Muscle of arm (tissue), 14 donors: ENCODE measurements at places on chromosomes 5 and 9. TPM values are rescaled to one million over a fixed set of nuclear protein-coding genes. Genes with fewer than 3 reads are reported as not detected.

DNA sequence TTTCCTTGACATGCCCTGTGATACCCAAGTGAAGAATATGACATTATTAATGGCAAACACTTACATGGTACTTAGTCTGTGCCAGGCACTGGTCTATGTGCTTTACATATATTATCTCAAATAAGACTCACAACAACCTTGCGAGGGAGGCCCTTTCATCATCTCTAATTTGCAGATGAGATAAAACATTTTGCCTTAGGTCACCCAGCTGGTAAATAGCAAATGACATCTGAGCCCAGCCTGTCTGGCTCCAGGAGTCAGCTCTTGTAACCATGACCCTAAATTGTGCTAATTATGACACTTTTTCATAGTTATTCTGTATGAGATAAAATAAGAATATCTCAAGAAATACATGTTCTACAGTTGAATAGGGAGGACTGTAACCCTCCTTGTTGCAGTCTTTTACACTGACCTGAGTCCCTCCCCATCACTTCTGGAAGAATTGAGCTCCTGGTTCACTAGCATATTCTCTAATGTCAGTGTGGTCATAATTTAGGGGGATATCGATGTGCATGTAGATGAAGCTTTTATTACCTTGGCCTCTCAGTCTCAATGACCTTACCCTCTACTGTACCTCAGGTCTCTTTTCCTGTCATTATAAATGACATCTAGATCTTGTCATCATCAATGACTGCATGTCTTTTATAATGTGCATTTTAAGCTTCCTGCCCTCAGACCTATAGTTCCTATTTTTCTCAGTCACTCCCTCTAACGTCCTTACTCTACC lies 126.1 kb upstream of the HAPLN1 start:
- DNase-seq: no peak

DNA sequence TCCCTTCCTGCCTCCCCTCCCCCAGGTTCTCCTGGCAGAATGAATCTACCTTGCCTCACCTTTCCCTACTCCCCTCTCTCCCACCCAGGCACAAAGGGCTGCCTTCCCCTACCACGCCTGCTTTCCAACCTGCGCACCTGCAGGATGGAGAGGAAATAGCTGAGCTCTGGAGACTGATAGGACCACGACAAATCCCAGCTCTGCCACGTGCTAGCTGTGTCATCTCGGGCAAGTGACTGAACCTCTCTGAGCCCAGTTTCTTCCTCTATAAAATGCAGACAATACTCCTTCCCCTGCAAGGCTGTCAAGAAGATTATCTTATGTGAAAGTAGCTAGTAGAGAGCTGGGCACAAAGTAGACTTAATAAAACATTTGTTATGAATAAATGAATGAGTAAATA lies 31.2 kb upstream of the PTGS1 start:
- no peak for DNase-seq

DNA sequence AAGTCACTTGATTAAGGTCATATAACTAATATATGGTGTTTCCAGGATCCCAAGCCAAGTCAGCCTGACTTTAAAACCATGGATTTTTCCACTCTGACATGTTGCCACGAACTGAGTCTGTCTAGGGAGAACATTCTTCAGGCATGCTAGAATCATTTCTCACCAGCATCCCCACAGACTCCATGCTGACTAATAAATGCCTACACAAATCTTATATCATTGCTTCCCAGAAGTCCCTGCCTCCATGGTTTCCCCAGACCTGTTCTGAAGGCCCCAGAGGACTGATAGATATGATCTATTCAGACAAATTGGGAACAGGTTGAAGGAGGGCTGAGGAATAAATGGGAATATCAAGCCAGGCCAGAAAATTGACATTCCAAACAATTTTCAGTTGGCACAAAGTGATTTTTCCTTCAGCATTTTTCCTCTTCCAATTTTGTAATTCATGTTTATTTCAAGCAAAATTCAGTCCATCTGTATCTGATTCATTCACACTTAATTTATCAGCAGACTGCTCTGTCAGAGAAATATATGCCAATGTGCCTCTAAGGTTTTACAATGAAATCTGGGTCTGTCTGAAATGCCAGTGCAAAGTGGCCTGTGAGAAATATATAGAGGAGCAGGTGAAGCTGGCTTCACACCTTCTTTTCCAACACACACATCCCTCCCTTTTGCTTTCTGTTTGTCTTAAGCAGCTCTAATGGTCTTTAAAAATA lies 413.6 kb upstream of the TNC start:
- peak; percentile 80 for DNase-seq

DNA sequence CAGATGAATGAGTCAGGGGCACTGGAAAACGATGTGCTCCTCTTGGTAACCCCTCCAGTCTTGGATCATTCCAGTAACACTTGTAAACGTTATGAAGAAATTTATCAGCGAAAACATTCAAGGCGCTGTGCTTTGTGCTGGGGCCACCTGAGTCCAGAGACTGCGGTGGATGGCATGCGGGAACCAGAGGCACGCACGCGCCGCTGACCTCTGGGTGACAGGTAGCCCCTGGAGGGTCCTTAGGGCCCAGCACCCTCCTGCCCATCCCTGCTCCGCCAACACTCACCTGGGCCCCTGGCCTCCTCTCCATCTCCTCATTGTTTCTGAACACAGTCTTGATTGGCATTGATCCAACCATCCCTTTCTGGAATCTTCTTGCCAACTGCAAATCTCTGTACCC lies 86.9 kb downstream of the DAP start:
- DNase-seq: no peak

DNA sequence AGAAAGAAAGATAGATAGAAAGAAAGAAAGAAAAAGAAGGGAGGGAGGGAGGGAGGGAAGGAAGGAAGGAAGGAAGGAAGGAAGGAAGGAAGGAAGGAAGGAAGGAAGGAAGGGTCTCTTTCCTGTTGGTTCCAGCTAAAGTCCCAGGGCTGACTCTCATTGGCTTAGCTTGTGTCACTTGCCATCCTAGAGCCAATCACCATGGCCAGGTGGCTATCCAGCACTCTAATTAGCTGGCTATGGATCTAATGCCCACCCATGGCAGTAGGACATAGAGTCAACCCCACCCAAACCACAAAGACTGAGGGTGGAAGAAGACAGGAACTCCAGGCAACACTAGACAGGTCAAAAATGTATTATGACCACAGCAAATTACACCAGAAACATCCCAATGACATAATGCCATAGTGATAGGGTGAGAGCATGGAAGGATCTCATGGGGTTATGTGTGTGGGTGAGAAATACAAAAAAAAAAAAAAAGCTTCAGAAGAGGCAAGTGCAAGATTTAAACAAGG lies 10.8 kb upstream of the CPLX2 start:
- no peak for DNase-seq

- no peak for DNase-seq
Measured at GRCh38 chr5:133290669-133291240, 238.9 kb downstream of the HSPA4 start.

- no peak for DNase-seq
Measured at GRCh38 chr5:160271836-160272235, 40.5 kb downstream of the CCNJL start.

DNA sequence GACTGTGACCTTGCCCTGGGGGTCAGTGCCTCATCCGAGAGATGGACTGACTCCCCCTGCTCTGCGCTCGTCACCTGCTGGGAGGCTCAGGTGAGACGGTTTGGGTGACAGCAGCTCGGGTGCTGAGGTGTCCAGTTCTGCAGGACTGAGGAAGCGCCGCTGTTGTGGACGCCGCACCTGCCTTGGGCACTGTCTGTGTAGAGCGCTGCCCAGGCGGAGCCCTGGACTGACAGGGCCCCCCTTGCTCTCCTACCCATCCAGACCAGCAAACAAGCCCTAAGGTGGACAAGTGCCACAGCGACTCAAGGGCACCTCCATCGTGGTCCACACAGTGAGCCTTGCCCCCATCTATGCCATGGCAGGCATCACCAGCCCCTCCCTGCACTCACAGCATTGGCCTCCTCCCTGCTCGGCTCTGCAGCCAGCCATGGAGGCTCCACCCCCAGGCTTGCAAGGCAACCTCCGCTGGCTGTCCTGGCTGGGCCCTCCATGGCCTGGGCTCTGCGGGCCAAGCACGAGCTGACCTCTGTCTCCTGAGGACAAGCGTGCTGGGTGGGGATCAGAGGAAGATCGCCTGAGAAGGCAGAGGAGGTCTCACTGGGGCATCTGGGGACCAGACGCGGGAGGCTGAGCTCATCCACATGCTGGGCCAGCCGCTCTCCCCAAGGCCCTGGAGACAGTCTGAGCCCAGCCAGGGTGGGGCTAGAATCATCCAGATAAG lies 87.1 kb upstream of the COL5A1 start:
- DNase-seq: no peak

DNA sequence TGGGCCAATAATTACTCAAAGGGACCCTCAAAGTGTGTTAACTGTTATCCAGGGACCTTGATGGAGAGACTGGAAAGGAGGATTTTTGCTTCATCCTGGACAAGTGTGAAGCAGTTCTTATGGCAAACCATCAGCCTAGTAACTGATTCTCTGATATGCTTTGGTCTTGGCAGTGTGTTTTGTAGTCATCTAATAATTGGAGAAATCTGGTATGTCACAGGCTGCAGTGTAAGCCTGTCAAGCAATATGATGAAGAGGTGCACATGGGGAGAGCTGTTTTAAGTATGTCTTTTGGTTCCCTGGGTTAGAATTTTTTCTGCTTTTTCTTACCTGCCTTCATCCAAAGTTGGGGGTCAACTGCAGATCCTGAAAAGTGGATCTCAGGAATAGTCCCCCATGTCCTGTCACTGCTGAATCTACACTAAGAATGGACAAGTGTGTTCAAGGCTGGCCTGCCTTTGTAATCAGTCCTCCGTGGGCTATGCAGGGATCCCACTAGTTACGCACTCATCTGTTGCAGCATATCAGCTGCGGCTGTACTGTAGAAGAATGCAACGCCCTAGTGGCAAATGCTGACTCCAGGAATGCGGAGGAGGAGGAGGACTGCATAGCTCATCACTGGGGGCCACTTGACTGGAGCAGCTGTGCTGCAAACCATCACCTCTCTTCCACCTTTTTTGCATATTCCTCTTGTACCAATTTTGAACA lies 1.9 kb downstream of the SPTAN1 start:
- DNase-seq: peak; percentile 52

DNA sequence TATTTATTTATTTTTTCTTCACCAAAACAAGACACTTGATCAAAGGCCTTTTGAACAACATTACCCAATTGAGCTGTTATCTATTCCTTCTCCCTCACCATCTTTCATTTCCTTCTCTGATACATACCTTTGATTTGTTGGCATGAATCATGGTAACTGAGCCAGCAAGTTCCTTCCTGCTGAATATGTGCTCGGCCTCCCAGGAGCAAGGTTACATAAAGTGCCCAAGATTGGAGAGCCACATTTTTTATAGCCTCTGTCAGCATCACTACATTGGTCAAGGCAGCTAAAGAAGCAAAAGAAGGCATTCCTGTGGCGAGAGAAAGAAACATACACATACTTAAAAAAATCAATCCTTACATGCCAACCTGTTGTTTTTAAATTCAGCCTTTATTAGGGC lies 369.6 kb downstream of the CYLC2 start:
- DNase-seq: no peak

DNA sequence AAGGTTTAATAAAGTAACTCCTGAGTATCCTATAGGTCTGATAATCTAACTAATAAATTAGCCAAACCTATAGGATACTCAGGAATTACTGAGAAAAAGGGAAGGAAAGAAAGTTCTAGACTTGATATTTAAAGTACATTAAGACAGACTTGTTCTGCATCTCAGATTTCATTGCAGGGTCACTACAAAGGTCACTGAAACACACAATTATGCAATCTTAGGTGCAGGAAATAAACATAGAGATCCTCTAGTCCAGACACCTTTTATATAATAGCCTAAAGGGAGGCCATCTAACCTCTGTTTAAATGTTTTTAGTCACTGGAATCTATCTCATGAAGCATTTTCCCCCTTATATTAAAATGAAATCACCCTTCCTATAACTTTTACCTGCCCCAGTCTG lies 1215.7 kb downstream of the MAT2B start:
- DNase-seq: no peak

- no peak for DNase-seq
Measured at GRCh38 chr9:134483361-134484184, 157.3 kb downstream of the RXRA start.

DNA sequence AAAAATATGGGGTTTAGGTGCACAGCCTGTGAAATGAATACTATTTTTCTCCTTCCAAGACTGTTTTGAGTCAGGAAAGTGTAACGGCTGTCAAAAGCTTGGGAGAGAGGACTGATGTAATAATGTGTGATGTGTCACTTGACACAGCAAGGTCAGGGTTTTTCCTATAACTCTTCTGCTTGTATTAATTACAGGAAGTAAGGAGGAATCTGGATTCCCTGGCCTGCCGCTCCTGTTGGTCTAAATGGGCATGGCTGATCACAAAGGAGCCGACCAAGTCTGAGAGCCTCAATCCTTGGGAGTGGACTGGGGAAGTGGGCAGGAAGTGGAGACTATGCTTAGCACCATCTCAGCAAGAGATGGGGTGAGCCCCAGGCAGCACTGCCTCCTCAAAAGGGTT lies 16.7 kb upstream of the SLC28A3 start:
- no peak for DNase-seq

Gene DMRT3
- polyA plus RNA-seq: 0.32 TPM

Gene FOXD4L6
- polyA plus RNA-seq: 0.11 TPM

Gene NIPSNAP3A
- polyA plus RNA-seq: 66.1 TPM

Gene FOXD4
- 2.3 TPM for polyA plus RNA-seq

Gene PPP3R2
- polyA plus RNA-seq: not detected

Gene NPR3
- 16.0 TPM for polyA plus RNA-seq

Gene HDHD3
- 6.9 TPM for polyA plus RNA-seq

Gene GABRB2
- not detected for polyA plus RNA-seq

Gene SVEP1
- 26.6 TPM for polyA plus RNA-seq
